NCI-H1694 treated with DMSO at 0.1 percent for 48 hours (cell line): ENCODE measurements at places on chromosomes 16 and 17.

- DNase-seq, result peak; percentile 17
Observed at GRCh38 chr16:88732172-88732960, 26.1 kb downstream of the CTU2 start.

GRCh38 chr17:78903101-78903779 lies at the start of gene CEP295NL:
TSS of gene CEP295NL (minus strand) at chr17:78903201. CDS start at chr17:78901828, 1,373 bp downstream.
- no peak for DNase-seq

DNA sequence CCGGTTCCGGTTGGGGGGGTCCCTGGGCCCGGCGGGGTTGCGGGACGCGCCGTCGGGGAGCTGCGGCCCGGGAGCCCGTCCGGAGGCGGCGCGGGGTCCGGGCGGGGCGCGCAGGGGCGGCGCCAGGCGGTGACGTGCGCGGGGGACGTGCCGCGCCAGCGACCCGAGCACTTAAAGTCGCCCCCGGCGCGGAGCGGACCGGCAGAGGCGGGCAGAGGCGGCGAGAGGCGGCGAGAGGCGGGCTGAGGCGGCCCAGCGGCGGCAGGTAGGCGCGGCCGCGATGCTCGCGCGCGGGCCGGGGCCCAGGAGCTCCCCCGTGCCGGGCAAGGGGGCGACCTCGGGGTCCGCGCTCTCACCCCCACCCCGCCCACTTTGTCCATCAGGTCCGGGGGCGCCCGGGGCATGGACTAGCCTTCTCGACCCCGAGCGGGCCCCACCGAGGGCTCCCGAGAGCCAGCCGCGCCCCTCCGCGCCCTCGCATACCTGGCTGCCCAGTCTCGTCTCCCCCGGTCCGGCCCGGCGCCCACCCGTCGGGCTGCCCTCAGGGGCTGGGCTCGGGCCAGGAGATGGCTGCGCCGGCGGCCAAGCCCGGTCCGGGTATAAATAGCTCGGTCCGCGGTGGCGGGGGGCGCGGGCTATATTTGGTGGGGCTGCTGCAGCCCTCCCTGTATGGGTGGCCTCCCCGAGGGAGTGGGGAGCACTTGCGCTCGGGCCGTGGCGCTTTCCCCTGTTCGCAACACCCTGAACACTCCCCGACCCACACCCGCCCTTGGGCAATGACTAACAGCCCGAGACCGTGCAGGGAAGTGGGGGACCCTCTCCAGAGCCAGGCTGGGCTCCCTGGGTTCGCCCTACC lies at the start of gene SLC16A3:
TSS of gene SLC16A3 (plus strand) at position 201 of the 856 bp plus-strand sequence. CDS start 6,967 bp downstream, outside the sequence.
- no peak for DNase-seq

- no peak for DNase-seq
Observed at GRCh38 chr17:35372846-35373533, 431 bp downstream of the SLFN11 start.

DNA sequence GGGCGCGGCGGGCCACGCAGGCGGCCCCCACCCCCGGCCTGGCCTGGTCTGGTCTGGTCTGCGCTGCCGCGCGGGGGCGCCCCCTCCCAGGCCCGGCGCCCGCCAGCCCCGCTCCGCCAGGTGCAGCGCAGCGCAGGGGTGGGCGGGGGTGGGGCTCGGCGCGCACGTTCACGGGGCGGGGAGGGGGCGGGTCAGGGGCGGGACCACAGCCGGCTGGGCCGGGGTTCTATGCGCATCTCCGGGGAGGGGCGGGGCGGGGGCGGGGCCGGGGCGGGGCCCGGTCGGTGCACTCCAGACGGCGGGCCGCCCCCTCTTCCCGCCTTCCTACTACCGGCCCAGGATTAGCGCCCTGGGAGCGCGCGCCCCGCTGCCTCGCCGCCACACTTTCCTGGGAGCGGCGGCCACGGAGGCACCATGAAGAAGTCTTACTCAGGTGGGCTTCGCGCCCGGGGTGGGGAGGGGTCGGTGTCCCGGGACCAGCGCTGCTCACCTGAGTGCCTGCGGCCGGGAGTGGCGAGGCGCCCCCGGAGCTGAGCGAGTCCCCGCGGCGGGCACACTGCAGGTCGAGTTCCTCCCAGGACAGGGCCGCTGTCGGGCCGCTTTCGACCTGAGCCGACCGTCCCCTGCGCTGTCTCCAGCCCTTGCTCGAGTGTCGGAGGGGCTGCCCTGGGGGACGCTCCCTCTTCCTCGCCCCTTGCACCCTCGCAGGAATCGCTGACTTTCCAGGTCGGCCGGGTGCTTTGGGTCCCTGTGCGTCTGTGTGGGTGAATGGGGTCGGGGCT lies 140.5 kb downstream of the SEC14L1 start:
- DNase-seq, result peak; percentile 16

DNA sequence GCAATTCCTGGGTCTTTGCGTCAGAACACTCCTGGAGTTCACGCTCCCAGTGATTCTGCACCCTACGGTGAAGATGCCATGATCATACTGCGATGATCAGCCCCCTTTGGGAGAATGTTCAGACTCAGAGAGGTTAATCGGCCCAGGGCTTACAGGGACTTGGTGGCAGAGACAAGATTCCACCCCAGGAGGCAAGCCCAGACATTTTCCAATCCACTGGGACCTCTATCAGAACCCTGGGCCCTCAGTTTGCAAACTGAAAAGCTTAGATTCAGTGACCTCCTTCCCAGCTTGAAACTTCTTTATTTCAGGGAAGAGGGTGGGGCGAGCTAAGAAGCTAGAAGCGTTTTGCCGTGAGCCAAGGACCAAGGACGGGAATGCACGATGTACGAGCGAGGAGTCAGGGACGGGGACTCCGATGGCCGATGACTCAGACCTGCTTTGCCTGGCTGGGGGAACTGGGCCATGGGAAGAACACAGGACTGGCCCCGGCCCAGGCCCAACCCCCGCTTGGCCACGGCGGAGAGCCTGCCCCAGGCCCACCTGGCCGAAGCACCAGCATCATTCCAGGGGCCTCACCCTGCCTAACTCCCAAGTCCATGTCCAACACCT lies 34.7 kb downstream of the SOCS3 start:
- DNase-seq, result no peak

GRCh38 chr17:48598736-48599135 lies 5.2 kb upstream of the HOXB5 start:
- DNase-seq, result no peak

DNA sequence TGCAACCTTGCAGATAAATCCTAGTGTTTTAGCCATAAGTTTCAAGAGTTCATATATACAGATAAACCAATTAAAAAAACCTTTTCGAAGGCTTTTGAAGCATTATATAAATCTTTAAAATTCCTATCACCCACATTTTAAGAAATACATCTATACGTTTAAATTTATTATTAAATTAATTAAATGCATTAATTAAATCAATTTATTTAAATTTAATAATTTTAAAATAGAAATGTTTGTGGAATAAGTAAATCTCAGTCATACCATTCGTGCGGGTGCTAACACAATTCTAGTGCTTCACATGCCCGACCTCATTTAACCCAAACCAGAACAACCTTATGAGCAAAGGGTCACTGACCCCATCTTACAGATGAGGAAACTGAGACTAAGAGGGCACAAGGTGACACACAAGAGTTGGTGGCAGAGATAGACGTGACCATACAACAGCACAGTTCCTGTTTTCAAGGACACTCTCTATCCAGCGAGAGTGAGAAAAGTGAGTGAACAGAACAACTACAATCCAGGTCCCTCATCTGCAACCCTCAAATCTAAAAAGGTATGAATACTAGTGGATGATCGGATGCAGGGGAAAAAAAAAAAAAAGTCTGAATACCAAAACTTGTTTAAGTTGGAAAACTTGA lies 1.4 kb downstream of the NSMCE1 start:
- no peak for DNase-seq

GRCh38 chr16:29678691-29679267 lies at the start of gene QPRT:
TSS of gene QPRT (plus strand) at chr16:29679180. CDS start at chr16:29679198, 18 bp downstream.
- no peak for DNase-seq

- DNase-seq, result no peak
Observed at GRCh38 chr17:36525888-36526287, 8.8 kb downstream of the MYO19 start.

GRCh38 chr16:19400711-19401110 lies 17.0 kb upstream of the TMC5 start:
- peak; percentile 16 for DNase-seq

DNA sequence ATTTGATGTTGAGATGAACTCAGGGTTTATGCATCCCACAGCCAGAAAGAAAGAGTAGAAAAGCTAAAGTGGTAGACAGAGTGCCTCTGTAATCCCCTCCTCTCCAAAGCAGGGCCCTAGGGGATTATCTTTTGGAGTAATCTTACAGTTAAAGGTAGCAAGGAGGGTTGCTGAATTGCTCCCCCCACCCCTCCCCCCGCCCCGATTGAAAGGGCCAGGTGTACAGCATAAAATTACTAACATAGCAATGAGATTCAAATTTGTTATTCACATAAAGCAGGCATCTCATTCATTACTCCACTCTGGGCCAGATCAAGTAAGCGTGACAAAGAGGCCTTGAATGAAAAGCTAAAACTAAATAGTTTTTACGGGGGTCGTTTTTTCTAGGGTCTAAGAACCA lies 72.7 kb downstream of the STH start:
- no peak for DNase-seq

GRCh38 chr16:69936252-69936651 lies 14.9 kb upstream of the CLEC18A start:
- DNase-seq, result no peak

GRCh38 chr16:48607056-48607825 lies 2.7 kb downstream of the N4BP1 start:
- no peak for DNase-seq

DNA sequence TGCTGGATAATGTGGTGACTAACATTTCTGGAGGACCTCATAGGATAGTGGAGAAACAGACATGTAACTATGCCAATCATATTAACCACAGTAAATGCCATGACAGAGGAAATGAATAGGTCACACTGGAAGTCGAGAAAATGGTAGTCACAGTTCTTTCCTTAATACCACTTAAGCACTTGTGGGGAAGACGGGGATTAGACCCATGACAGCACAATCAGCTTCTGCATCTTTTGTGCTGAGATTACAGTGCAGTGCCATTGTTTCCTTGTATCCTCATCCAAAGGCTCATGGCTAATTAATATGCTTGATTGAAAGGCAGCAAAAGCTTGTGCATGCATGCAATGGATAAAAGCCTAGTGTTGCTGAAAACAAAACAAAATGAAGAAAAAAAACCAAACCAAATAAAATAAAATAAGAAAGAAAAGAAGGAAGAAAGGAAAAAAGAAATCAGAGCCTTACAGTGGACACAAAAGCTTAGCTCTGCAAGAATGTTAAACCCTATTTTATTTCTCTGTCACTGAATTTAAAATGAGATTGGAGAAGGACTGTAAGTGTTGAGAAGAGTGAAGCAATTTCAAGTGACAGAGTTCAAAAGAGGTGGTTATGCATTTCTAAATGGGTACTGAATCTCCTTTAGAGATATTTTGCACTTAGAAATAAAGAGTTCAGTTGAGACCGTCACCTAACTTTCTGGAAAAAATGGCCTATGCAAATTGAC lies 1011.9 kb downstream of the CDH8 start:
- DNase-seq, result no peak

DNA sequence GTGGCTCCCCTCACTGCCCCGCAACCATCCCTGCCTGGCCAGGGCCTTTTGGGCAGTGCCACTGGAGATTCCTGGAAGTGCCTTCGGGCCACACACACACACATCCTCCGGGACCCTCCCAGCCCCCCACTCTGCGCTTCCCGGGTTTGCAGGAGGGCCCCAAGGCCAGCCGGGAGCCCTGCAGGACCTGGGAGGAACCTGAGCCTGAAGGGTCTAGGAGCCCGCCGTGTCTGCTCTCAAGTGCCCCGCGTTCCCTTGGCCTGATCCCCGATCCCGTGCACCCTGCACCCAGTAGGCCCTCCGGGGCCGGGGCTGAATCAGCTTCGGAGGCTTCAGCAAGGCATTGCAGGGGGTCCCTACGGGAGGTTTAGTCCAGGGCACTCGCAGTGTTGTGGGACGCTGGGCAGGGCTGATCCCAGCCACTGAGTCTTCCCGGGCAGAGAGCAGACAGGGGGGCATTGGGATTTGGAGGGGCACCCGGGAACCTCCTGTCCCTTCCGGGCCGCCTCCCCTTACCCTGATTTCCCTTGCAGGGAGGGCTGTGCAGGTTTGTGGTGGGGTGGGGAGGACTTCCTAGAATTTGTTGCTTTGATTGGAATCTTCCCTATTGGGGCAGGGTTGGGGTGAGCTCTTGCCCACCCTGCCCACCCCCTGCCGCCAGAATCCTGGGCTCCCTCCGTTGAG lies 36.9 kb downstream of the TMEM235 start:
- DNase-seq, result no peak

DNA sequence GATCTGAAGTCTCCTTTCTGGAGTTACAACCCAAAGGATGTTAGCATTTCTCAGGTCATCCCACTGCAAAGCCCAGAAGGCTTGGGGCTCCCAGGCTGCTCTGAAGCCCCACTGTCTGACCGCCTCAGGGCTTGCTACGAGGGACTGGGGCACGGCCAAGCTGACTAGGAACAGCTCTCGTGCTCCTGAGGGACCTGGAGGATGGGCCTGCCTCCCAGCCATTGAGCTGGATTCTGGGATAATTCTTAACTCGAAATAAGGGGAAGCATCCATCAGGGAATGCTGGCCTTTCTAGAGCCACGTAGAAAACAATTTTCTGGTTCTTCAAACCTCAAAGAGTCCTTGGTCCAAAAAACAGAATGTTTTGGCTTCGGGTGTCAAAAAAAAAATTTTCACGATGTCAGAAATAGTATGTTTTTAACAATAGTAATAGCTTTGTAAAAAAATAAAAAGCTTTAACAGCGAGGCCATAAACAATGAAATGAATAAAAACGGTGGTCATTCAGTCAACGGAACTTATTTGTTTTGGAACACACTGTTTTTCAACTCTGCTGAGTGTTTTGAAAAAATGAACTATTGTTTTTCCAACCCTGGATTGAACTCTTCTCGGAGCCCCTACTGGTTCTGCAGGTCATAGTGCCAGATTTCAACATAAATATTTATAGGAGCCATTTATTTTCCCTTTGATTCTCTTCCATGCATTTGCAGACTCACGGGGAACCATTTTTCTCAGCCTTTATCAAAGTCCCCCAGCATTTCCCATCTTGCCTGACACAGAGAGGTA lies 16.4 kb upstream of the HERPUD1 start:
- no peak for DNase-seq

- DNase-seq, result no peak
Observed at GRCh38 chr17:1001640-1002411, 4.9 kb downstream of the TIMM22 start.

DNA sequence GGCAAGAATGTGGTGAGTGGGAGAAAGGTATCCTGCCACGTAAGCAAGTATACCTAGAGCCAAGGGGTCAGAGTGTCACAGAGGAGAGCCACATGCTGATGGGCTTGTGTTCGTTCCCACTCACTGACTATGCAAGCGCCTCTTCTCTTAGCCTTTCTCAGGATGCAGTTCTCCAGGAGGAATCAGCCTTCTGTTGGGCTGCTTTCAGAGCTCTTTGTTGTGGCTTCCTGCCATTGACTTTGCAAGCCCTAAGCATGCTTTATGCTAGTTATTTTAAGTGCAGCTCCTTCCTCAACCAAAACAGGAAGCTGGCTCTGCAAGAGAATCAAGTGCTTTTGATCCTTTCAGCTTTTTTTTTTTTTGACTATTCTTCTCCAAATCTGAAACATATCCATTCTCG lies 66.6 kb downstream of the SIAH1 start:
- DNase-seq, result no peak

GRCh38 chr17:27471321-27472269 lies 15.3 kb downstream of the KSR1 start:
- DNase-seq, result no peak
